ENCODE measurements at places on chromosomes 6 and 20.

DNA sequence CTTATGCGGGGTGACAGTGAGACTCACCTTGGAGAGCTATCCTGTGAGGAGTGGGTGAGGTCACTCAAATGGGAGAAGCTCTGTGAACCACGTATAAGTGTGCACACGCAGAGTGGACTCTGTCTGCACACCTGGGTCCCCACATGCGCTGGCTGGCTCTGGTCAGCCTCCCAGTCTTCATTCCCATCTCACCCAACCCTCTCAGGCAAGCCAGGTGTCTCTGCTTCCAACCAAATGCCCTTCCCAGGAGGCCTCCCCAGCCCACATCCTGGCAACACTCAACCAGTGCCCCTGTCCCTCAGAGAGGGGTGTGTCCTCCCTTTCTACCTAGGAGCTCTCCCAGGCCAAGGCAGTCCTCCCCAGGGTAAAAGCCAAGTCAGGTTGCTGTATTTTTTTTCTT, 8.0 kb upstream of the PI16 start:
- no peak for DNase-seq

GRCh38 chr6:47681201-47681990, 17.0 kb upstream of the ADGRF4 start:
- DNase-seq, result no peak

DNA sequence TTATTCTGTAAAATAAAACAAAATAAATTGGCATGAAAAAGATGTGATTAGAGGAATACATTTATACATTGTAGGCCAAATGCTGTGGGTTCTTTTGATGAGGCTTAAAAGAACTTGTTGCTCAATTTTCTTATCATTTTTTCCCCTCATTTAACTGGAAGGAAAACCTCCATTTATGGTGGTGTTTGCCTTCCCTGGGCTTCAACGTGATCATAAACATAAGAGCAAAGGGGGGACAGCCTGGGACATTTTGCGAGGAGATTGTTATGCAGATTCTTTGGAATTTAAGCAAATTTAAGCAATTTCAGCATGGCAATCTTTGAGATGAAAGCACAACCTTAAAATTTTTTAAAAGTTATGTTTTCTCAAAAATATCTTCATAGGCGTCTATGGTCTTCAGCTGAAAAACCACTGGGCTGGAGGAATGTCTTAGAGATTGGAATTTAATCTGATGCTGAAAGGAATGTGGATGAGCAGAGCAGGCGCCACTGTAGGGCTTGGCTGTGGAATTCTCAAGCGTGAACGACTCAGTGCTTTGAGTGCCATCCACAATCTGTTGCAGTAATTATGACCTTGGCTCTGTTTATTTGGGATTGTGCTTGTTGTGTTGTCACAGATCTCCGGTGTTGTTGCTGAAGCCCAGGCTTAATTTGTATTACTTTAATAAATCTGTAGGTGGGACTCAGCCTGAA, 149.4 kb upstream of the MLIP start:
- no peak for DNase-seq

DNA sequence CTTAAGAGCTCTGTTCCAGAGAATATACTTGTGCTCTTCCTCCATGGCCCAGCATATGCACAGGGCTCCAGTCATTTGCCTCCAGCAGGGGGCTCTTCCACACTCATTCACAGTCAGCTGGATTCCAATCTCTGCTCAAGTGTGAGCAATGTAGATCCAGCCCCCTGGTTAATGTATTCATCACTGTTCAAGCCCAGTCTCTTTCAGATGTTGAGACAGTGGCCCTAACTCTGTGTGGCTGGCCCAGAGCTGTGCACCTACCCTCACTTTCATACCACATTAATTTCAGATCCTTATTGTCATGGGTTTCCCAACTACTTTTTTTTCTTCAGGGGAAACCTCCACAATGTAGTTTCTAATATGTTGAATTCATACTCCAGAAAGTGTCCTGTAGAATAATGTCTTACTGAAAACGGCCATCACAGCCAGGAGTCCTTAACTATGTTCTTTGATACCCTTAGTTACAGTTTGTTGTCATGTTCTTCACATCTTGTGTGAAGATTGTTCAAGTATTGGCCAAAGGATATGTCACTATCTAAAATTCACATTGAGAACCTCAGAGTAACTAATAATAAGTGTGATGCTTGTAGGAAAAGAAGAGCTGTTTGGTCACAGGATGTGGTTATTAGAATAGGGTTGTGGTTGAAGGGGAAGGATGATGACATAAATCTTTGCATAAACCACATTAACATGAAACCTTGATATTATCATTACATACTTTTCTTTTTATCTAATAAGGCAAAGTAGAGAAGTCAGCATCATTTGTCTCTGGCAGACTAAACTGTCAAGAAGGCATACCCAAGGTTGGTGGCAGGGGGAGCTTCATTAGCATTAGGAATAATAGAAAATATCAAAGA, 14.4 kb upstream of the HLA-DQA1 start:
- no peak for DNase-seq

DNA sequence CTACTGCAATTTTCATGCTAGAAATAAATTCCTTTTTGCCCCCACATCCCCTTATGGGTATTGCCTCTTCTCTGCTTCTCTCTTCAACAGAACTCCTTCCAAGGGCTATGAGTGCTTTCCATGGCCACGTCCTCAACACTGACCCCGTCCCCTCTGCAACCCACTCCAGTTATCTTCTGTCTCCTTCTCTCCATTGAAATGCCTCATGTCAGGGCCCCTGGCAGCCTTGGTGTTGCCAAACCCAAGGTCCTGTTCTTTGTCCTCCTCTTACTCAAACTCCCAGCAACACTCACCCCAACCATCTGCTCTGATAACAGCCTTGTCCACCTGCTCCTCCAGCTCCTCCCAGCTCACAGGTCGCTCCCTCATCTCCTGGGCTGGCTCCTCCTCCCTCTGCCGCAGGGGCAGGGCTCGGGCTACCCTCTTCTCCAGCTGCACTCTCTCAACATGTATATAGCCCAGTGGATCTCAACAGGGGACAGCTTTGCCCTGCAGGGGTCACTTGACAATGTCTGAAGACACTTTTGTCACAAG, 196.1 kb upstream of the QKI start:
- no peak for DNase-seq

DNA sequence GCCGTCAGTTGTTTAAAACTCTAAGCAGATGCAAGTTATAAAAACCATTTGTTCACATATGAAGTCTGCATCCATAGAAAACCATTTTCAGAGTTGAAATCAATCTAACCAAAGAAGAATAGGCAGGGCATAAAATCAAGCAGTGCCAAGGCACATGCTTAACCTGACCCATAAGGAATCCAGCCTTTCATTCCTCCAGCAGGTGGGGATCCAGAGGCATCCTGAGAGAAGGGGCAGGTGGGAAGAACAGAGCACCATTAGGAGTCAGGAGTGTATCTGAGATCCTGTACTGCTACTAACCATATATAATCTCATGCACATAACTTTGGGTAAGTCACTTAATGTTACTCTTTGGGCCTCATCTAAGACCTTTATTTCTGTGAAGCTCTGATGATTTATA, 29.4 kb upstream of the FOXO3 start:
- DNase-seq, result no peak

- DNase-seq, result no peak
These were observed 2.5 kb upstream of the PPP2R5D start for GRCh38 chr6:42981836-42982235.

- no peak for DNase-seq
These were observed 59.2 kb upstream of the FOXO3 start for GRCh38 chr6:108501559-108501958.

DNA sequence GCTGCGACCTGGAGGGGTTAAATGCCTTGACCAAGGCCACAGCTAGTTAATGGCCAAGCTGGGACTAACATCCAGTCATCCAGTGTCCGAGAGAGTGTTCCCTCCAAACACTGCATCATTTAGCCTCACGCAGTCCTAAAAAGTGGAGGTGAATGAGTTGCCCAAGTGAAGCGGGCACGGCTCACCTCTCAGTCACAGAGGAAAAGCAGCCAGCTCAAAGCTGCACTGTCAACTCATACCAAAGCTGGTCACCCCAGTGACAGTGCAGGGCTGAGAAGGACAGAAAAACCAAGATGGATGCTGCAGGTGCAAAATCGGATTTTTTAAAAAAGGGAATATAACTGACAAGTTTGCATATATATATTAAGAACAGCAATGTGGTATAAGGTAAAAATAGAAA, 168.5 kb downstream of the SYNDIG1 start:
- DNase-seq, result no peak

GRCh38 chr20:56469077-56469449, 636 bp downstream of the RTF2 start:
- DNase-seq, result no peak

DNA sequence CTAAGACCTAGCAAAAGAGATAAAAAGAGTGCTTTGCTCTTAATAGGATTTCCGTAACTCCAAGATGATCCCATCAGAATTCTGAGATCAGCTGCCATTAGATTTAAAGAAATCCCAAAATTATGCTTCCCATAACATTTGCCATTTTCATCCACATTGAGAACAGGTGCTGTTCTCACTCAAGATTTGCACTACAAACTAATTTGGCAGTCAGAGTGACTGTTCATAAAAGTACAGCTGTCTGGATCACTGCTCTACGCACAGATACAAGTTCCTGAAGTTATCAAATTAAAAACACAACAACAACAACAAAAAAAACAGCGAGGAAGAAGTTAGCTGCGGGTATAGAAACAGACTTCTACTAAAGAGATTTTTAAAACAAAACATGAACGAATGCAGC, 58.1 kb downstream of the ASCC3 start:
- no peak for DNase-seq

DNA sequence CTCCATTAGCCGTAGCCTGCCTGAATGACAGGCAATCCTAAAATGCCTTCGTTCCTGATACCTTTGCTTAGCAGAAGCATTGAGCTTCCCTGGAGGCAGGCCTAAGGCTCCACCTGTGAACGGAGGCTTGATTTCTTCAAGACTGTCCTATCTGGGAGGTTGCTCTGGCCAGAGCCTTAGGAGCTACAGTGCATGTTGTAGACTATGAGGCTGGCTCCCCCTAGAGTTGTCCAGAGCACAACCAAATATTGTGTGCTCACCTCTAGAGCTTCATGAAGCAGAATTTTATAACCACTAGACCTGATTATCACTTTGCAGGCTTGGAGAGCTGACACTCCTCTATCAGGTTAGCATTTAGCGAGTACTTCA, 217.8 kb downstream of the MAFB start:
- DNase-seq, result no peak

DNA sequence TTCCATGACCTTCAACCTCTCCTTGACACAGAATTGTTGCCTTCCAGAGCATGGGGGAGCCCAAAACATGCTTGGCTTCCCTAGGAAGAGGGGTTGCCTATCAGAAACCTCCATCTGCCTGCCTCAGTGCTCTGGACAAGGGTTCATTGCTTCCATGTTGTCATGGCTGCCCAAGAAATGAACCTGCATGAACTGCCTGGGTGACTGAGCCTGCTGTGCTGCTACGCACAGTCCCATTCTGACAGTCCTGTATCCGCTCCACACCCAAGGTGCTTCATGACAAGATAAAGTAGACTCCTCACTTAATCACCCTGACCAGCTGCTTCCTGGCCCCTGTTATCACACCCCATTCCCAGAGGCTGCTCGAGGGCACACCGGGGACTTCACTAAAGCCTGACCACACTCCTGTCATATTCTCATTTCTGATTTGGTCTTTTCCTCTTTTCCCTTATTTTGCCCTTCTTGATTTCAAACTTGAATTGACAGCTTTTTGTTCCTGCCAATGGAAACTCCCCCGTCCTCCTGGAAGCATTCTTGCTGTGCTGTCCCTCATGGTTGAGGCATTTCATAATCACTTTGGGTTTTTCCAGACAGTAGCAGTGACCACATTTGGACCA, 31.9 kb downstream of the GMPR start:
- no peak for DNase-seq

DNA sequence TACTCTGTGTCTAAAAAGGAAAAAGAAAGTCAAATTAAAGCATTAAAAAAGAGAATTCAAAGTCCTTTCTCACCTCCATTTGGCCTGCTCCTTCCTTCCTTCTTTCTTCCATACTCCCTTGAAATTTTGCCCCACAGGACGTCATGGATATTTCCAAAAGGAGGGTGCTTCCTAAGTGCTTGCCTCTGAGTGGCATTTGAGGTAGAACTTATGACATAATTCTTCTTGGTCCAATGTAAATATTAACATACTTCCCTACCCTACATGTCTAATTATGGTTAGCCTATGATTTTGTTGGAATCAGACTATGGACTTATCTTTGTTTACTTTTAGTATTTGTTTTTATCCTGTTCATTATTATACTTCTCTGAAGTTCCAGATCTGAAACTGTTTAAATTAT, 132.3 kb downstream of the PFDN4 start:
- no peak for DNase-seq

- peak; percentile 47 for DNase-seq
These were observed 32.4 kb upstream of the RPP40 start for GRCh38 chr6:5036269-5036668.

- no peak for DNase-seq
These were observed 4.5 kb downstream of the PRDM13 start for GRCh38 chr6:99611148-99611547.

- DNase-seq, result no peak
These were observed 43.1 kb downstream of the ZNF217 start for GRCh38 chr20:53550280-53551187.

- DNase-seq, result no peak
These were observed 34.8 kb downstream of the NR2E1 start for GRCh38 chr6:108200631-108201030.

DNA sequence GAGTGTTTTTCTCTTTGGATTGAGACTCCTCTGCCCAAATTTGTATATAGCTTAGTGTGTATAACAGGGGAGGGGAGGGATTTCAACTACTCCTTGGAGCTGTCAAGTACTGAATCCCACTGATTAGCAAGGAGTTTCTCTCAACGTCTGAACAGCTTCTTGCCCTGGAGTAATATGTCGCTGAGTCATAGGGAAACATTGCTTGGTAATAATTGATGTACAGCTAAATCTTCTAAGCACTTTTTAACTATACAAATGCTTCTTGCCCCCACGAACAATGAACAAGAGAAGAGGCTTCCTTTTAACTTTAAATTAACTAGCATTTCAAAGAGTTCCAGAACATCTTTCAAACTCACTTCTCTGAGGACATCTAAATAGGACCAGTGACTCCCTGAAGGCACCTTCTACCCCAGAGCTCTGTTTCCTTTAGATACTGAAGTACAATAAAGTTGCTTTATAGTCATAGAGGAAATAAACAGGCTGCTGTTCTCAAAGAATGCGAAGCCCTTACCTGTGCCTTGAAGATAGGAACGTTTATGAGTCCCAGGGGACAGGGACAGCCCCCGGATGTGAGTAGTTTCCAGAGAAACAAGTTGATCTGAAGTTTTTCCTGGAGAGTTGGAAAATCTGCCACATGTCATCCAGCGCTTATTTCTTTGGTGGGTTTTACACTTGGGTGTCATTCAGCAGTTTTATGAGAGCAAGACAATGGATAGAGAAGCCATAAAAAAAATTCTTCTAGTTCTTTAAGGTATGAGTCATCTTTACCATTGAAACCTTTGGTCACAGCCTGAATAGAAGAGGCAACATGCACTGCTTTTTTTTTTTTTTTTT, 462.5 kb upstream of the BTBD3 start:
- DNase-seq, result no peak
